H1 (cell line): ENCODE measurements at places on chromosomes 1 and 21.

DNA sequence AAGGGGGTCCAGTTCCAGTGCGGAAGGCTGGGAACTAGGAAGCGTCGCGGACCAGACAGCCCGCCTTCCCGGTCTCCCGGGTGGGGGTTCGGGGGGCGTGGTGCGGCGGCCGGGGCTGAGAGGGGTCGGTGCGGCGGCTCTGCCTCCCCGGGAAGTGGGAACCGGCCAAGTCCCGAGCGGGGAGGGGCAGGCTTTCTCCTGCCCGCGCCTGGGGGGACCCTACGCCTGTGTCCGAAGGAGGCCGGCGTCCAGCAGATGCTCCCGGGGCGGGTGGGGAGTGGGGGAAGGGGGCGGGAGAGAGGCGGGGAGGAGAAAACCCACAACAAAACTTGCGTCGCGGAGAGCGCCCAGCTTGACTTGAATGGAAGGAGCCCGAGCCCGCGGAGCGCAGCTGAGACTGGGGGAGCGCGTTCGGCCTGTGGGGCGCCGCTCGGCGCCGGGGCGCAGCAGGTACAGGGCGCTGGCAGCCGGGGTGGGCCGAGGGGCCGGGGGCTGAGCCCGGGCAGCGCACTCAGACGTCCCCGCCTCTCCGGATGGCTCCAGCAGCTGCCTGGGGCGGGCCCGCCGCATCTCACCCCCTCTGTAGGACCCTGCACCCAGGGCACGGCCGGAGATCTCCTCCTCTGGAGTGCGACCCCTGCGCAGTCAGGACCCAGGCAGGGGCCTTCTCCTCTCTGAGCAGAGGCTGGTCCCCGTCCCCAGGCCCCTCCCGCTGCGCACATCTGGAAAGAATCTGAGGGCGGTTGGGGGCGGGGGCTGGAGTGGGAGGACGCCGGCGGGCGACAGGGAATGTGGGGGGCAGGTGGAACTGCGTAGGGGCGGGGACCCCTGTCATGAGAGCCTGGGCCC is at the start of gene PODN:
Gene PODN, plus strand, starts transcription at position 355 of the 849 bp plus-strand sequence. CDS start 7,643 bp downstream, outside the sequence.
- peak; percentile 66 for DNase-seq

GRCh38 chr1:162191396-162192305 is 122.2 kb downstream of the NOS1AP start:
- DNase-seq = no peak

DNA sequence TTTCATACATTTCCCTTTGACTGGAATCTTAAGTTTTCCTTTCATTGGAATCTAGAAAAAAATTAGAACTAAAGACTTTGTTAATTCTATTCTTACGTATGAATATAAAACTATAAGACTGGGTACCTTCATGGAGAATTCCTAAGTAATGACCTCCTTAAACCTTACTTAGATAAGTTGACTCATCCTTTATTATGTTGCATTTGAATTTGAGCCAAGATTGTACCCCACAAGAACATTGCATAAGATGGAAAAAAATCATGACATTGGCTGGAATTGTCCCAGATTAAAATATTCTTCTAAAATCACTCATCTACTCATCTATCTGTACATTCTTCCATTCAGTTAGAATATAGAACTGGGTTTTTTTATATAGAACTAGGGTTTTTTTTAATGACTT is 137.4 kb downstream of the C1orf21 start:
- no peak for DNase-seq

- DNase-seq = no peak
Observed at GRCh38 chr1:216587715-216588114, 135.5 kb downstream of the ESRRG start.

GRCh38 chr1:32925403-32926162 is 24.4 kb upstream of the TMEM54 start:
- peak; percentile 21 for DNase-seq

DNA sequence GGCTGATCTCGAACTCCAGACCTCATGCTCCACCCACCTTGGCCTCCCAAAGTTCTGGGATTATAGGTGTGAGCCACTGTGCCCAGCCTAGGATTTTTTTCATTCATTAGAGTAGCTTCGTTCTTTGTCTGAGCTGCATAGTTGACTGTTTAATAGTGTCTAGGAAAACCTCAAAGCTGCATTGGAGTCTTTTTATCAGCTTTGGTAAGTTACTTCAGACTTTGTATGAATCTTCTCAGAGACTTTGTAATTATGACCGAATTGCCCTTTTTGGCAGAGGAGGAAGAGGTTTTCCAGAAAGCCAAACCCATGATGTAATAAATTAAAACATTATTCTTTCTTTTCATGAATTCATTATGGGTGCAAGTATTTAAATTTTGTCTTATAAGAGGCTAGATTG is 5.1 kb downstream of the DNAJB4 start:
- DNase-seq = no peak

DNA sequence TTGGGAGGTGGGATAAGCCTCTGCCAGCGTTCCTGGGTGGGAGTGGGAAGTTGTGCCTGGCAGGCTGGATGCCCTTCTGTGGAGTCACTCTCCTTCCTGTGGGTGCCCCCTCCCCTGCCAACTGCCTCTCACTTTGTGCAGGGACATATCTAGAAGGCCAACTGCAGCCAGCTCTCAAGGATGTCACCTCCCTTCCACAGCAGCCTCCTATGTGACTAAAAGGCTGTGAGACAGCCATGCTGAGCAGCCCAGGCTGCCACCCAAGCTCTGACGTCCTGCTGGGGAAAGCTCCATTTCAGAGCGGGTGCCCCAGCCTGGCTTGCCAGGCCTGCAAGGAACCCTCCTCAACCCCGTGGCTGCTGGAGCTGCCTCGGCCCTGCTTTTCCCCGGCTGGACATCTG is 19.6 kb upstream of the SLC26A9 start:
- no peak for DNase-seq

GRCh38 chr1:23763041-23763577 is 15.1 kb upstream of the PITHD1 start:
- no peak for DNase-seq

- DNase-seq = no peak
Observed at GRCh38 chr1:185224132-185224531, 67.2 kb downstream of the SWT1 start.

DNA sequence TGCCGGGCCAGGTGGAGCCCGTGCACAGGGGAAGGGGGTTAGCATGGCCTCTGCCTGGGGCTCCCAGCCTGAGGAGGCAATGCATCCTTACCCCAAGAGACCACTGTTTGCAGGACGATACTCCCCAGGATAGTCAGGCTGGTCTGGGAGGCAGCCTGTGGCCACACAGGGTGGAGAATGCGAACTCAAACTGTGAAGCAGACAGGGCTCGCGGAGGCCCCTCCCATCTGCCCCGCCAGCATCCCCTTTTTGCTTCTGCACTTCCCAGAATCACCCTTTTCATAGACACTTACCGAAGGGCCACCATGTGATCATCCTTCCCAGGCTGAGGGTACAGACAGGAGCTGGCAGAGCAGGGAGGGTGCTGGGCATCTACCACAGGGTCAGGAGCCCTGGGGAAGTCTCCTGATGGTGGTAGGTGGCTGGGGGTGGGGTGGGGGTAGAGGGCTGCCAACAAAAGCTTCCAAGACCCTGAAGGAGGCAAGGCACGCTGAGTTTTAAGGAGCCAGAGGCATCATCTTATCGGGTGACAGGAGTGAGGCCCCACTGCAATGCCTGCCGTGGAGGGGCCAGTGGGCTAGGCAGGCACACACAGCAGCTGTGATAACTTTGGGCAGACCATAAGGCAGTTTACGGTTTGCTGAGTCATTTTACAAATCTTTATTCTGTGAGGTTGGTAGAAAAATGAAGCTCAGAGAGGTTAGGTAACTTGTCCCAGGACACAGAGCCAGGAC is 31.3 kb upstream of the BTG2 start:
- DNase-seq = no peak

DNA sequence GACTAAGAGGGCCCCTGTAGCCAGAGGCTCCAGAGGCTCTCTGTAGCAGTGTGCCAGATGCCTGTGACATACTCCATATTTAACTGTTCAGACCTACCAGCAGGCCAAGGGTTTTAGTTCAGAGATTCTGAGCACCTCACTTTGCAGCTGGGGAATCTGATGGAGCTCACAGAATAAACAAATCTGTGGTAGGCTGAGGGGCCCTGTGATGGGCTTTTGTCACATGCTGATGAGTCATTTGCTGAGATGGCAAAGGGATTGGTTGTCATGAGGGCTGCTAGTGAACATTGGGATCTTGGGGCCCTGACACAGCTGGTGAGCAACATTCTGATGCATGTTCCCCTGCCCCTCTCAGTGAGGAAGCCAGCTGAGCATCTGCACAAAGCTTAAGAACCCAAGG is 482.2 kb downstream of the CAMTA1 start:
- DNase-seq = no peak

DNA sequence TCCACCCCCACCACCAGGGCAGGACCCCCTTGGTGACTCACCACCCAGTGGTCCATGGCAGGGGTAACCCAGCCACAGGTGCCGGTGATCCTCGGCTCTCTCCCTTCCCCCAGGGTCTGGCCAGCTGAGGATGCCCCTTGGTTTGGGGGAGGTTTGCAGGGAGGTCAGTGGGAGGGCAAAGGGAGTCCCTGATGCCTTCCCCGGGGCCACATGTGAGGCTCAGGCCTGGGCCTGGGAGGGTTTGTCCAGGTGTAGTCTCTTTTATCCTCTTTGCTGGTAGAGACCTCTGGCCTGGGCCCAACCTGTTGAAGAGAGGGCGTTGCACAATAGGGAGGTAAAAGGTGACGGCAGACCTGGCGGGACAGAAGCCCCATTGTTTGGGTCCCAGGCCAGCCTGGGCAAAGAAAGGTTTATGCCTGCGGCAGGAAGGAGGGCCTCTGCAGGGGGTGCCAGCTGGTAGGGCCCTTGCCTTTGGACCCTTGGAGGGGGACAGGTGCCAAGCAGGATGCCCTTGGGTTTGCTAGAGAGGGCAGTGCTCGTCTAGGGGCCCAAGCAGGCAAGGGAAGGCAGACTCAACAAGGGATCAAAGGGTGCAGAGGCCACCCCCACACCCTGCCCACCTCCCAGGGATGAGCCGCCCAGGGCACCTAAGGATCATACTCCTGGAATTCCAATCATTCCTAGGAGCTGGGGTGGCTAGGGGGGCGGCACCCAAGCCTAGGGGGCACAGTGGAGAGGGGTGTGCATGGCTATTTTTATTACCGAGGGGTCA is 760 bp upstream of the TINAGL1 start:
- peak; percentile 57 for DNase-seq
